ENCODE measurements at places on chromosomes 5 and 9.
A peak's percentile ranks its signal among the peaks of the same experiment; 100 is the strongest.

- peak; percentile 59 for DNase-seq
Measured at GRCh38 chr5:134175921-134176510, 734 bp downstream of the SKP1 start.

DNA sequence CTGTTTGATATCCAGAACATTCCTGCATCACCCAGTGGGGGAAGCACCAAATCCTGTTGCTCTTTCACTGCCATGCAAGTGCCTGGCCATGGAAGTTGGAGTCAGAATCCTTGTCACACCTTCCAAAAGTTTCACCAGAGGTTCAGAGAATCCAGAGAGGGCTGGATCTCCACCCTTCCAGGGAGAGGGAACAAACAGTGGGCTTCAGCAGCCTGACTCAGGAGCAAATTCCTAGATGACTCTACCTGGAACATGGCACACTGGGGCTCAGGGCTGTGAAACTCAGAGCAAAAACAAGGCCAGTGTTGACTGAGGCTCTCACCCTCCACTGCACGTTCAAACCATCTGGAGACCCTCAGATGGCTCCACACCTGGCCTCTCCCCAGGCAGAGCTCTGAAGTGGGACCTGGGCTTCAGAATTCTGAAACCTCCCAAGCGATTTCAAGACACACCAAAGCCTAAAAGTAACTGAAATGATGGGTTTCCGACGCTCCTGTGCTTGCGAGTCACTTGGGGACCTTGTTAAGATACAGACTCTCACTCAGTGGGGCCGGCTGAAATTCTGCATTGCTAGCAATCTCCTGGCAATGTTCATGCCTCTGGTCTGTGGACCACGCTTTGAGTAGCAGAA, 205.9 kb downstream of the AUH start:
- no peak for DNase-seq

DNA sequence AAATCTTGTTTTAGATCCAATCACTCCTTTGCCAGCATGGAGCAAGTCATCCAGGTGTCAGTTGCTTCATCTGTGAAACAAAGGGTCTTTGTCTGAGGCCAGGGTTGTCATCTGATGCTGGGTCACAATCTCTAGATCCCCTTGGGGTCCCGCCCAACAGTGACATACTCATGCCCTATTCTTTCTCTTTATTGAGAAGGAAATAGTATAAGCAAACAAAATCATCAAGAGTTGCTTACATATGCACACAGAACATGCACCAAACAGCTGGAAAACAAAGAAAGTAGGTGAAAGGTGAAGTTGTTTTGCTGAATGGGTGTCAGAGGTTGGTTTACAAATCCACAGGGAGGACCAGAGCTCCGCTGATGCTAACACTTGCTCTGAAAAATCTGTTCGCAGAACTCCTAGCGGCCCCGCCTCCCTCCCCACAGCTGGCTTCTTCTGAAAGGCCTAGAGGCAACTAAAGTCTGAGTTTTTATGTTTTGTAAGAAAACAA, 106.1 kb upstream of the SLC44A1 start:
- no peak for DNase-seq

DNA sequence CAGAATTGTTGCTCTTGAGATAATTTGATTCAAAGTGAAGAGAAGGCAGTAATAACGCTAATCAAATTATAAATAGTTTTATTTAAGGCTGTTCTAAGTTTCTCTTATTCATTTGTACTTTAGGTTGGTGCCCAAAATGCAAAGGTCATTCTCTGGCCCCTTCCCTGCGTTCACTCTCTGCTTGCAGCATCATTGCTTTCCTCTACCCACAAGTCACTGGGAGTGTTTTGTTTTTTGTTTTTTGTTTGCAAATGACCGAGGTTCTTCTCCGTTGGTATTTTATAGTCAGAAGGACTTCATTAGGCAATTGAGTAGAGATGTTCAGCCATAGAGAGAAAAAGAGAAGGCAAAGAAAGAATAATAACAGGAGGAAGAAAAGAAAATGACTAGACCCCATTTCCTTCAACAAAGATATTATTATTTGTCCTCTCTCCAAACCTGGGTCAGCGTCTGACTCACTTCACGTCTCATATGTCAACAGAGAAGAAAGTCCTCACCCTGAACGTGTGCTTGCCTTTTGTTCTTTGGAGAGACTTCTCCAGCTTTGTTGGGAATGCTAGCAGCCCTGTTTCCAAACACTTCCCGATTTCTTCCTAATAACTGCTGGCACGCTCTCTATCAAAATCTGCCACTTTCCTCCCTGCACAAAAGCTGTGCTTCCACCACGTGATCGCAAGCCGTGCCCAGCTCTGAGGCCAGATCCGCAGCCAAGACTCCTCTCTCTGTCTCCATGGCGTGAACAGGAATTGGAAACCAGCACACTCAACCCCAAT, 119.8 kb downstream of the EBF1 start:
- DNase-seq: no peak

DNA sequence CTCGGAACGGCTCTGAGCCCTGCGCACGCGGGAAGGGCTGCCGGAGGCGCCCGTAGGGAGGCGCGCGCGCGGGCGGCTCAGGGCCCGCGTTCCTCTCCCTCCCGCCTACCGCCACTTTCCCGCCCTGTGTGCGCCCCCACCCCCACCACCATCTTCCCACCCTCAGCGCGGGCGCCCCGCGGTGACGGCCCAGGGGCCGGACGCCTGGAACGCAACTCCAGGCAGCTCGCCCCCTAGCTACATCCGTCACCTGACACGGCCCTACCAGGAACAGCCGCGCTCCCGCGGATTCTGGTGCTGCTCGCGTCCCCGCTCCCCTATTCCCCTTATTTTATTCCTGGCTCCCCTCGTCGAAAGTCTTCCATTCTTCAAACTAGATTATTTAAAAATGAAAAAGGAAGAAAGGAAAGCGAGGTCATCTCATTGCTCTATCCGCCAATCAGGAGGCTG, at the start of gene CDKN2B-AS1:
TSS of gene CDKN2B-AS1 (plus strand) at position 236 of the 450 bp plus-strand sequence.
- no peak for DNase-seq

DNA sequence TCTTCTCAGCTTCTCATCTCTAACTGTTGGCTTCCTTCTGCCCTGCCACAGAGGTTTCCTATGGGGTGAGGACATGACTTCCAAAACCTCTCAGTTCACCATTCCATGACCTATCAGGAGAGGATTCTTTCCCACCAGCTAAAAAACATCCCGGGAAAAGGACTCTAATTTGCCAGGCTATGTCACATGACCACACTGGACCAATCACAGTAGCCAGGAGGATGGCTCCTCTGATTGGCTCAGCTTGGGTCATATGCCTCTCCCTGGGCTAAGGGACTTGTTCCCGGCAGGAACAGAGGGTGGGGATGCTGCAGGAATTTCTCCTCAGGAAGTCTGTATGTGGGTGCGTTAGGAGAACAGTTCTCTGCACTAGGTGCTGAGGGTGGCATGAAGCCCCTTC, 40.3 kb upstream of the XPA start:
- DNase-seq: no peak

- no peak for DNase-seq
Measured at GRCh38 chr9:85268131-85268530, 473.6 kb downstream of the AGTPBP1 start.

GRCh38 chr9:113482991-113483675, 19.6 kb downstream of the RGS3 start:
- no peak for DNase-seq

DNA sequence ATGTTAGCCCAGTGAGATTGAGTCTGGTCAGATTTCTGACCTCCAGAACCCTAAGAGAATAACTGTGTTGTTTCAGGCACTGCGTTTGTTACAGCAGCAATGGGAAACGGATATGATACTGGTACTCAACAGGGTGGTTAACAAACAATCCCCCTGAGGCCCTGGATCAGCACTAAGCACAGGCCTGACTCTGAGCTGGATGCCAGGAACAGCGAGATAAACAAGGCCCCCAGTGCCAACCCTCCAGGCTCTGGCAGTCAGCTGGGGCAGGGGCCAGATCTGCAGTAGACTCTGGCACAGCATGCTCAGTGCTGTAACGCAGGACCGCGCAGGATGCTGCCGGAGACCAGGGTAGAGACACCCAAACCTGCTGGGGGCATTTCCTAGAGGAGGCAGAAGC, 22.1 kb downstream of the CPLX2 start:
- no peak for DNase-seq

DNA sequence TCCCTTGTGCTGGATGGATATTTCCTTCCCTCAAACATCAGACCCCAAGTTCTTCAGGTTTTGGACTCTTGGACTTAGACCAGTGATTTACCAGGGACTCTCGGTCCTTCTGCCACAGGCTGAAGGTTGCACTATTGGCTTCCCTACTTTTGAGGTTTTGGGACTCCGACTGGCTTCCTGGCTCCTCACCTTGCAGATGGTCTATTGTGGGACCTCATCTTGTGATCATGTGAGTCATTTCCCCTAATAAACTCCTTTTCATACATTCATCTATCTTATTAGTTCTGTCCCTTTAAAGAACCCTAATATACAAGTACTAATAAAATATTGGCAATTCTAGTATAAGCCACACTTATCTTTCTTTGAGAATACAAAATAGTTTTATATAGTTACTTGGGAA, 1078.9 kb downstream of the CDH12 start:
- DNase-seq: no peak

Measured in RKO (cell line).